SK-N-SH (cell line): ENCODE measurements at places on chromosomes 4 and X. TPM values are rescaled to one million over a fixed set of nuclear protein-coding genes. Genes with fewer than 3 reads are reported as not detected.

DNA sequence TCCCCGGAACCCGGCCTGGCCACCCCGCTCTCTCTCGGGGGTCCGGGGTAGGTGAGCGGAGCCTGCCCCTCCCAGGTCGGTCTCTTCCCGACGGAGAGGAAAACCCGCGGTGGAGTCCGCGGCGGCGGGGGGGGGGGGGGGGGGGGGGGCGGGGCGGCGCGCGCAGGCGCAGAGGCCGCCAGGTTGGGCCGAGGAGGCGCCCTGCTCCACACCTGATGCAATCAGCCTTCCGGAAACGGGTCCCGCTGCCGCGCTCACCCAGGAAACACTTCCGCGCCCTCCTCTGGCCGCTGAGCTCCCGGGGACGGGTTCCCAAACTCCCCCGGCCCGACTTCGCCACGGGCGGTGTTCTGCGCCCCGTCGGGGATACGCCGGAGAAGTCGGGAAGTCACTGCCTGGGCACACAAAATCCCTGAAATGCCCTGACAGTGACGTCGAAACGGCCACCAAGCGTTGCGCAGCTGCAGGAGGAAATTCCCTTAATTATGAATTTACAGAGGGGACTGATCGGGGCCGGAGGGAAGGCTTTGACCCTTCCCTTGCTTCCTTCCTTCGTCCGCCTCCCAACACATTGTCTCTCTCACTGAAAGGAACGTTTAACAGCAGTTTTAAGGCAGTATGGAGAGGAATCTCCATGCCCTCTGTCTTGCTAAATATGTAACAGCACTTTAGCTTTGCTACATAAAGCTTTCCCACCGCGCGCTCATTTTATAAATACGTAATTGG lies 2.1 kb upstream of the APBB2 start:
- H3K27me3 ChIP-seq, result no peaks in the 10 kb centered on the region
- peak; percentile 91 for DNase-seq
- peak overlapping the region; percentile 89 for H3K27ac ChIP-seq
- H3K4me1 ChIP-seq, result peaks cover 4% of the 10 kb centered on the region; the same call in 1 of the 2 replicates
- H3K36me3 ChIP-seq, result no peaks in the 10 kb centered on the region

- no peaks in the 10 kb centered on the region for H3K27me3 ChIP-seq
- peak; percentile 76 for DNase-seq
- H3K4me3 ChIP-seq, result no peak overlapping the region
- H3K27ac ChIP-seq, result no peak overlapping the region
- no peaks in the 10 kb centered on the region for H3K4me1 ChIP-seq
Observed at GRCh38 chrX:19544693-19545305, 29.5 kb upstream of the MAP3K15 start.

DNA sequence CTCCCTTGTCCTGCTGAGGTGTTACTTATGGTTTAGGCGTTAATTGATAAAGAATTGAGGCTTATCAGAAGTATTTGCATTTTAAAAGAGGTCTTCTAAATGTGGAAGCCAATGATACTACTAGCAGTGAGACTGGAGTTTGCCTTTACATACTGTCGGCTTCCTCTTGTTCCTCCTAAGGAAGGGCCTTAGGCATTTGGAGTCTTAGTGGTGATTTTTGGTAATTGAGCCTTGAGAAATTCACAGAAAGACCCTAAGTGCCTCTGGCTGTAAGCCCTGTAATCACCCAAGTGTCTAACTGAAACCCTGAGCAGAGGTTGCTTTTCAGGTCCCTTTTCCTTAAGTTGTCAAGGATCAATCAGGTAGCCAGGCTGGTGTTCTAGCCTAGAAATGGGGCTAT lies 14.8 kb downstream of the IL13RA1 start:
- H3K27ac ChIP-seq, result no peak overlapping the region
- no peaks in the 10 kb centered on the region for H3K27me3 ChIP-seq
- H3K36me3 ChIP-seq, result no peaks in the 10 kb centered on the region
- H3K4me3 ChIP-seq, result no peak overlapping the region

DNA sequence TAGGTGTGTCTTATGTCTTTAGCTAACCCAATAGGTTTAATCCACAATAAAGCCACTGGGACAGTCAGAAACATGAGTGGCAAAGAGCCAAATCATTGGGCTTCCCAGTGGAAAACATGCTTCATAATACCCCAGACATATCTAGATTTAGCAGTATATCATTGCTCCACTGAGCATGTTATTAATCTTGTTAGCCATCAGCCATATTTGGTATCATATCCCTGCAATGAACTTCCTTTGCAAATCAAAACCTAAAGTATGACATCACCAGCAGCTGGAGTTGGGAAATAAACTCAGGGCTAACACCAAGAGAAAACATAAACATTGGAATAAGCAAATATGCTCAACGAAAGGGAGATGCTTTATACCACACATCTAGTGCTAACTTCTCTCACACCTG lies 280.8 kb upstream of the NOCT start:
- H3K27me3 ChIP-seq, result no peaks in the 10 kb centered on the region
- DNase-seq, result no peak
- H3K4me1 ChIP-seq, result 0 out of 2 replicates have a peak, but pooled peaks cover 6% of the 10 kb centered on the region
- H3K27ac ChIP-seq, result no peak overlapping the region
- H3K4me3 ChIP-seq, result no peak overlapping the region
- H3K36me3 ChIP-seq, result no peaks in the 10 kb centered on the region

- H3K27me3 ChIP-seq, result no peaks in the 10 kb centered on the region; the same call in 1 of the 2 replicates
- H3K27ac ChIP-seq, result no peak overlapping the region
Observed at GRCh38 chrX:20317873-20318272, 51.2 kb upstream of the RPS6KA3 start.

GRCh38 chr4:37758226-37758625 lies 68.3 kb upstream of the PGM2 start:
- H3K4me3 ChIP-seq, result no peak overlapping the region
- H3K27ac ChIP-seq, result no peak overlapping the region
- peaks cover 7% of the 10 kb centered on the region; the same call in 1 of the 2 replicates for H3K27me3 ChIP-seq
- H3K4me1 ChIP-seq, result no peaks in the 10 kb centered on the region
- no peaks in the 10 kb centered on the region for H3K36me3 ChIP-seq
- DNase-seq, result no peak

DNA sequence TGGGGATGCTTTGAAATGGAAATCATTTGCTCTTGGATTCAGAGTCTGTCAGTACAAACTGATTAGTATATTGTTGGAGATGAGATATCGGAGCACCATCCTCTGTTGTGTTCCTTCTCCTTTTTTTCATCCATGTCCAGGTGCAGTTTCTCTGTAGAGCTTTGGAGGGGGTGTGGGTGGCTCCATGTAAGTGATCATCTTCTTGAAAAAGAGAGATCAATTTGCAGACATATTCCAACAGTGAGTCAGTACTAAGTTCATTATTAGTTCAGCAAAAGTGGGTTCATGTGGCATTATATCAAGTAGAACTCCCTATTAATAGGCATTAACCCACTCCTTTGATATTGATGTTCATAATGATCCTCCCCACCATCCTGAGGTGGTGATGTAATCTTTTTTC lies 18.9 kb downstream of the FRAS1 start:
- no peaks in the 10 kb centered on the region for H3K4me1 ChIP-seq
- peaks cover 7% of the 10 kb centered on the region; the same call in 1 of the 2 replicates for H3K36me3 ChIP-seq
- no peaks in the 10 kb centered on the region for H3K27me3 ChIP-seq
- H3K27ac ChIP-seq, result no peak overlapping the region
- DNase-seq, result no peak

DNA sequence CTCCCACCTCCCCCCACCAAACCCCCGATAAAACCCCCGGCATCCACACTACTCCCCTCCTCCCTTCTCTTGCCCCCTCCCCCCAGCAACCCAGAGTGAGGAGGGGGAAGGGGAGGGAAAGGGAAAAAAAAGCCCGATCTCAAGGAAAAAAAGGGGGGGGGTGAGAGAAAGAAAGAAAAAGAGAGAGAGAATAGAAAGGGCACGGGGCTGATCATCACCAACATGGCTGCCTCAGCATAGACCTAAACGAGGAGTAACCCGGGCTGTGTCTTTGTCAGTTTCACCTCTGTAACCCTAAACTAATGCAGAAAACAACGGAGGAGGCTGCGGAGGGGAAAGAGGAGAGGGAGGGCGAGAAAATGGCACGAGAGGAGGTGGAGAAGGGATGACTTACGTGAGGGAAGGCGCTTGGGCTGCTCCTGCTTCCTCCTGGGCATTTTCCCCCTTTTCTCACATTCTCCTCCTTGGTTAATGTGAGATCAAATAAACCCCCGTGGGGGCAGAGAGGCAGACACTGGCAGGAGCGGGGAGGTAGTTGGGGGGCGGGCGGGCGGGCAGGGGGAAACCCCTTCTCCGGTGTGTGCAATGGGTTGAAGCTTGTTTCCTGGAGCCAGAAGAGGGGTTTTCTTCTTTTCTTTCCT lies 532 bp downstream of the ZNF827 start:
- DNase-seq, result peak; percentile 60
- H3K4me1 ChIP-seq, result peaks cover 24% of the 10 kb centered on the region
- no peaks in the 10 kb centered on the region for H3K27me3 ChIP-seq
- H3K4me3 ChIP-seq, result peak overlapping the region; percentile 89

- no peaks in the 10 kb centered on the region for H3K36me3 ChIP-seq
- DNase-seq, result no peak
- no peak overlapping the region for H3K4me3 ChIP-seq
- no peak overlapping the region for H3K27ac ChIP-seq
Observed at GRCh38 chrX:54842607-54843006, 35.1 kb downstream of the MAGED2 start.

GRCh38 chr4:164894702-164895101 lies 17.7 kb downstream of the APELA start:
- H3K36me3 ChIP-seq, result no peaks in the 10 kb centered on the region
- H3K4me1 ChIP-seq, result no peaks in the 10 kb centered on the region
- DNase-seq, result no peak

- H3K4me3 ChIP-seq, result peak overlapping the region; percentile 97
- H3K27me3 ChIP-seq, result no peaks in the 10 kb centered on the region
- H3K36me3 ChIP-seq, result no peaks in the 10 kb centered on the region
- peak overlapping the region; percentile 87 for H3K27ac ChIP-seq
Observed at GRCh38 chr4:77817304-77818072, 1.7 kb downstream of the CNOT6L start.

DNA sequence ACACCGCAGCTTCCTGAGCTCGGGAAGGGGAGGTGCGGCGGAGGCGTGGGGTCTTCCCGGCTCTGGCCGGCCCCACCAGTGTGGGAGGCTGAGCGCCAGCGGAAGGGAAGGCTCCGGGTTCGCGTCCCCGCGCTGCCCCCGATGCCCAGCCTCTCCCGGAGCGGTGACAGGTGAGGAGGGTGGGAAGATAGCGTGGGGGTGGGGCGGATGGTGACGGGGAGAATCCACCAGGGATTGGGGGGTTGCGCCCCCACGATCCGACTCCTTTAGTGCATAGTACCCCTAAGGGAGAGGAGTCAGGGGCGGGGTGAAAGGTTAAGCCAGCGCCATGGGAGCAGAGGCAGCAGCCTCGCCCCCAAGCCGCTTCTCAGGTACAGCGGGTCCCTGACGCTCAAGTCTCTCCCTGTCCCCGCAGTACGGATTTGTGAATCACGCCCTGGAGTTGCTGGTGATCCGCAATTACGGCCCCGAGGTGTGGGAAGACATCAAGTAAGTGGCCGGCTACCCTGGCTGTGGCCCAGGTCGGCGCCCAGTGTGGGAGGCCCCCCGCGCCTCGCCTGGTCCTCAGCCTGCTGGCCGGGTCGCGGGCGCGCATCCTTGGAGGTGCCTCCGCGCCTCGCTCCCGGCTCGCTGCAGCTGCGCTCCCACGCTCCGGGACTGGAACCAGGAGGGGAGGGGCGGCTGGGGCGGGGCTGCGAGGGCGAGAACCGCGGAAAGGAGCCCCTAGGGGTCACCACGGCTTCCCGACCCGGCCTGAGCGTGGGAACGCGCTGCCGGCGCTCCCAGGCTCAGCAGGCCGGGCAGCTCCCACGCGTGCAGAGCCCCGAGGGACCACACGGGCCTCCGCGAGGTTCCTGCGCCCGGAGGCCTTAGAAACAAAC lies 791 bp downstream of the GUCY1B1 start:
- no peaks in the 10 kb centered on the region for H3K36me3 ChIP-seq

DNA sequence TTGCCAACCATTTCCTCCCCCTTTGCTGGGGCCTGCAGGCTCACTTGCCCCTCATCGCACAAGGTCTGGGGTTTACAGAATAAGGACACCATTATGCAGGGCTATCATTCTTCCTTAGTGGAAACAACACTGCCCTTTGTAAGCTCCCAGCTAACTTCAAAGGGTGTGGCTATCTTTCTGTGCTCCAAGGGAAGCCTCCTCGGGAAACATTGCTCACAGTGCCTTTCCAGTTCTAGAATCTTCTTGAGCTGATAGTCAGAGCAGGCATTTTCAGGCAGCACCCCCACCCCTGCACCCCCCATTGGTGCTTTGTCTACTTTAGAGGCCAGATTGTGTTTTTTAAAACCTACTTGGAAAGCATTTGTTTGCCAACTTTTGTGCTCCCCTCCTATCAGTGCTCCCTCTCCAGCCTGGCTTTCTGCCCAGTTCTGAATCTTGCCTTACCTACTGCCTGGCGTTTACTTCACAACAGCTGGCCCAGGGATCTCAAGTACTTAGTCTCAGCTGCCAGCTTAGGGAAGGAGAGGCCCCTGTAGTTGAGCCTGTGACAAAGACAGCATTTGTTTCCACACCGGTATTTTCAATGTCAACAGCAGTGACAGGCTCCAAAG lies 53.5 kb downstream of the PLAC1 start:
- H3K4me1 ChIP-seq, result peaks cover 17% of the 10 kb centered on the region
- H3K4me3 ChIP-seq, result no peak overlapping the region
- no peaks in the 10 kb centered on the region for H3K36me3 ChIP-seq
- DNase-seq, result no peak
- peak overlapping the region; percentile 93 for H3K27ac ChIP-seq

DNA sequence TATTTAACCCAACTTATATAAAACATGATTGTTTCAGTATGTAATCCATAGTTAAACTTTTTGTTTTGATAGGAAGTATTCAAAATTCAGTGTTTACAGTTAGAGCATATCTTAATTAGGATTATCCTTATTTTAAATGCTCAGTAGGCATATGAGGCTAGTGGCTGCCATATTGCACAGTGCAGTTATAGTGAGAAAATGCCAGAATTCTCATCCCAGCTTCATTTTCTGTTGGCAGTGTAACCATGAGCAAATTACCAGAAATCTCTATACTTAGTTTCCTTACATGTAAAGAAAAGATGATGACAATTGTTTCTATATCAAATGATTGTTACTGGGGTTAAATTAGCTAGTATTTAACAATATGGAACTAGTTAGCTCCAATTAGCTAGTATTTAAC lies 265.8 kb downstream of the ARAP2 start:
- no peaks in the 10 kb centered on the region for H3K36me3 ChIP-seq
- no peaks in the 10 kb centered on the region for H3K27me3 ChIP-seq
- no peak overlapping the region for H3K4me3 ChIP-seq

- no peak overlapping the region for H3K4me3 ChIP-seq
- no peaks in the 10 kb centered on the region for H3K4me1 ChIP-seq
- H3K27me3 ChIP-seq, result no peaks in the 10 kb centered on the region
- H3K27ac ChIP-seq, result no peak overlapping the region
- DNase-seq, result peak; percentile 39
Observed at GRCh38 chrX:112642349-112642748, 37.4 kb downstream of the LHFPL1 start.

Gene TTC29
- polyA plus RNA-seq, result not detected in 2 replicates

Gene INTS6L
- 2.0 and 2.9 TPM in 2 replicates for polyA plus RNA-seq

Gene SLC34A2
- not detected in 2 replicates for polyA plus RNA-seq

Gene ENPEP
- 0.15 and 0.16 TPM in 2 replicates for polyA plus RNA-seq

Gene HSFX1
- 0.05 and 0.12 TPM in 2 replicates for polyA plus RNA-seq

Gene JCHAIN
- 1.0 and 1.1 TPM in 2 replicates for polyA plus RNA-seq

Gene TRIM60
- not detected in 2 replicates for polyA plus RNA-seq

Gene PSMD10
- 53.0 and 69.3 TPM in 2 replicates for polyA plus RNA-seq
